ENCODE measurements at places on chromosomes 5 and 9. TPM values are rescaled to one million over a fixed set of nuclear protein-coding genes. Genes with fewer than 3 reads are reported as not detected.

The MEF2C gene
- 12.0 TPM for total RNA-seq

The RNF208 gene
- total RNA-seq, result 12.1 TPM

The FOXD4 gene
- total RNA-seq, result 0.17 TPM

The GDNF gene
- total RNA-seq, result 0.98 TPM

The CDKN2A gene
- 9.0 TPM for total RNA-seq

The CDK7 gene
- 35.8 TPM for total RNA-seq

The PCDHA9 gene
- total RNA-seq, result 2.5 TPM

GRCh38 chr5:24681106-24681505 is 36.3 kb upstream of the CDH10 start:
- DNase-seq, result no peak

- DNase-seq, result no peak
These were observed 29.1 kb upstream of the IRX2 start for GRCh38 chr5:2780421-2781171.

DNA sequence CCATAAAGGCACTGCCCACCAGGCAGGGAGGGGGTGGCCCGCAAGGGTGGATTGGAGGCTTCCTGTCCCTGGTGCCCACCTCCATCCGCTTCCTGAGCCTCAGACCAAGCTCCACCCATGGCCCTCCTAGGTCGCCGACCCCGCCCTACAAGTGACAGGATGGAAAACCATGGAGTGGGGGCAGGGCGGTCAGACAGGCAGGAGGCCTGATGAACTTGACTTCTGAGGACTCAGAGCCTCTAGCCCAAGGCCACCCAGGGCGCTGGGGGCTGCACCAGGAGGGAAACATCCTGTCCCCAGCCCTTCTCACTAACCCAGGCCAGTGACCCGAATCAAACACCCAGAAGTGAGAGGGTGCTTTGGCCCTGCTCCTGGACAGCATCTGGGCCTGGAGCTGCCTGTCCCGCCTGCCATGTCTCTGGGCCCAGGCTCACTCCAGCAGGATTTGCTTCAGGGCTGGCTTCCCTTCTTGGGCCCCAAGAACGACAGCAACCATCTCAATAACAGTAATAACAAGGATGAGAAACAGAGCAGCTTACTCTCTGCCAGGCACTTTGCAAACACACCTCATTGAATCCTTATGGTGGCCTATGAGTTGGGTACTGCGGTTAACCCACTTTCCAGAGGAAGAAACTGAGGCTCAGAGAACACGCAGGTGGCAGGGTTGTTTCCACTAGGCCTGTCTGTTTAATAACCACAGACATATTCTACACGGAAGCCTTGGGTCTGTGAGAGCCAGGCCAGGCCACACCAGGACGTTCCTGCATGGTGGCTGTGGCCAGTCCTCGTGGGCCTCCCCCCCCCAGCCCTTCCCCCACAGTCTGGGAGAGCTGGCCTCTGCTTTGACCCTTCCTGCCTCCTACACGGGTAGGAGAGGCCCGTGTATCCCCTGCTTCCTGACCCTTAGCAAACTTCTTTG is 4.4 kb upstream of the ST6GALNAC6 start:
- DNase-seq, result no peak

- no peak for DNase-seq
These were observed 1.4 kb upstream of the CHSY3 start for GRCh38 chr5:129902816-129903215.

DNA sequence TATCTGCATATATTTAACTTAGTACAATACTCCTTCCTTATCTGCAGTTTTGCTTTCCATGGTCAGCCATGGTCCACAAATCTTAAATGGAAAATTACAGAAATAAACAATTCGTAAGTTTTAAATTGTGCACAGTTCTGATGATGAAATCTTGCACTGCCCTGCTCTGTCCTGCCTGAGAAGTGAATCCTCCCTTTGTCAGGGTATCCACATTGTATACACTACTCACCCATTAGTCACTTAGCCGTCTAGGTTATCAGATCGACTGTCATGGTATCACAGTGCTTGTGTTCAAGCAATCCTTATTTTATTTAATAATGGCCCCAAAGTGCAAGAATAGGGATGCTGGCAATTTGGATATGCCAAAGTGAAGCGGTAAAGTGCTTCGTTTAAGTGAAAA is 8.3 kb upstream of the YTHDC2 start:
- no peak for DNase-seq

- DNase-seq, result no peak
These were observed 148.6 kb downstream of the ELAVL2 start for GRCh38 chr9:23677446-23677845.

DNA sequence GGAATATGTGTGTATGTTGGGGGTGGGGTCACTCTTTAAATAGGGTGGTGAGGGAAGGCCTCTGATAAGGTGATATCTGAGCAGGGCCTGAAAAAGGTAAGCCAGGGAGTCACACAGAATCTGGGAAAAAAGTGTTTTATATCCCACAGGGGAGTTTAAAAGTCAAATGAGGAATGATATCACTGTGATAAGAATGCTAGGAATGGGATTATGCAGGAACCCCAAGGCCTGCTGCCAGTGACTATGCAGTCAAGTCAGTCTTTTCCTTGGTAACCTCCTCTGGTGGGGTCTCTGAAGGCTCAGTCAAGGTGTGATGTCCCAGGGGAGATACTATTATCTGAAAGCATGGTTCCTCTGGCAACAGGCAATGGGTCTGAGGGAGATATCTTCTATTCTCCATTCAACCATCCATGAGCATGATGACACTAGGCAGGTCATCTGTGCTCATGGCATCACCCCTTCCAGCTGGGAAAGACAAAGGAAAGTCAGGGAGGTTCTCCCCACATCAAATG is 53.5 kb downstream of the GRIA1 start:
- DNase-seq, result no peak

DNA sequence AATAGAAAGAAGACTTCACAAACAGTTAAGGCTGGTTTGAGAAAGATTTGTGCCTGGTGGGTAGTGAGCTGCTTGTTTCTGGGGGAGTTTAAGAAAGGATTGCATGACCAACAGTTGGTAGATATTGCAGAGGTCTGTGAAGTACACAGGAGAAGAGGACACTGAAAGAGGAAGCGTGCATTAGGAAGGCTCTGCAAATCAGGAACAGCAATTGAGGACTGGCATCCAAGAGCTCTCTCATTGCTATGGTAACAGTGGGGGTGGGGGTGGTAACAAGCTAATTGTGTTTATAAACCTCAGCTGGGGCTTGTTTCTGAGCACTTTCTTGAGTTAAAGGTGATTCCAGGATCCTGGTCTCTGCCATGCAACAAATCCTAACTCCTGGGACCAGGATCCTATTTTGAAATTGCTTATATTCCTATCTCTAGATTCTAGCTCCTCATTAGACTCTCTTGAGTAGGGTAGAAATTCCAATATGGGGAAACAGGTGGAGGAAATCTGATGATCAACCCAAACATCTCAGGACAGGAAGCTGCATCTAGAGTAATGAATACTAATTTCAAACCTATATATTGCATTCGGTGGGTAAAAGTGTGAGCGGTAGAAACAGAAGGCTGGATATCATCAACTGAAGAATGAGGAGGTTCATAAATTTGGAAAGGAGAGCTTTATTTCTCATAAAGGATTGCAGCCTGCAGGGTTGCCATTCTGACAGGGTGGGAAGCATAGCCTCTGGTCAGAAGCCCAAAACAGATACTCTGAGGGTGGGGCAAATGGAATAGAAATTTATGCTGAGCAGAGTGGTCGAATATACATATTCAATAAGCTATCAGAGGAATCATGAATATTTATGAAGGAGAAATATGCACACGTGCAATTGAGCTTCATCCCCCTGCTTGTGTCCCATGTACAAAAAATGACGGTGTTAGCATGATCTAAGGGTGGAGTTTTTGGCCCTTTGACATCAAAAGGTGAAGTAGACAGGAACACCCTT is 79.4 kb downstream of the PTTG1 start:
- DNase-seq, result no peak

DNA sequence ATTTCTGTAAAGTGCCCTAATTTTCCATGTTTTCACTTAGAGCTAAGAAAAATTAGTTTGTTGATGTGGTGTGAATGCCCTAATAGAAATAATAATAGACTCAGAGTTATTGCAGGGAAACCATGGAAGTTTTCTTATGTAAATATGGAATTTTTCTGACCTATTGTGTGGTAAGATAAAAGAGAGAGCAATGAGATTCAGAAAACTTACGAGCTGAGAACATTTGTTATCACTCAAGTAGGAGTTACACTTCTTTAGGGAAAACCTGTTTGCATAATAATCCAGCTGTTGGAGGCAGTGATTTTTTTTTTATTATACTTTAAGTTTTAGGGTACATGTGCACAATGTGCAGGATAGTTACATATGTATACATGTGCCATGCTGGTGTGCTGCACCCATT is 39.2 kb downstream of the PRR16 start:
- no peak for DNase-seq

- no peak for DNase-seq
These were observed 249.4 kb downstream of the ACTL7B start for GRCh38 chr9:108606401-108606800.

- DNase-seq, result peak; percentile 82
These were observed 2.0 kb upstream of the PFN3 start for GRCh38 chr5:177402271-177403043.

- no peak for DNase-seq
These were observed 414.1 kb upstream of the CLINT1 start for GRCh38 chr5:158273035-158273434.

- DNase-seq, result no peak
These were observed 802.2 kb downstream of the CDH12 start for GRCh38 chr5:22050931-22051330.

GRCh38 chr9:36995927-36996705 is 38.0 kb downstream of the PAX5 start:
- DNase-seq, result no peak

DNA sequence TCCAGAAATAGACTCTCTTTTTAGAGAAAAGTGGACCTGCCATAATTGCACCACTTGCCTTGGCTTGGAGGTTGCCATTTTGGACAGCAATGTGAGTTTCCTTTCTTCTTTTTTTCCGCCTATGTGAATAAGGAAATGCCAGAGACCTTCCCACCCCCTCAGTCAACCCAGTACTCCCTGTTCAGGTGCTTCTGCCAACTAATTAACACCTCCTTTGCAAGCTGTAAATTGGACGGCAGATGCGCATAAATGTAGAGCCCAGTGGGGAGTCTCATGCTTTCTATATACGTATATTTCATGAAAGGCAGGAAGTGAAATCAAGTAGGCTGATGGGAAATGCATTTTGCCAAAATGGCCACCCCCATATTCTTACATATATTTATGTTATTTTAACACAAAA is 269.8 kb upstream of the RFX3 start:
- DNase-seq, result no peak

GRCh38 chr5:60161340-60161934 is 267.9 kb upstream of the PDE4D start:
- DNase-seq, result no peak
